ENCODE measurements at places on chromosomes 7 and 10.

DNA sequence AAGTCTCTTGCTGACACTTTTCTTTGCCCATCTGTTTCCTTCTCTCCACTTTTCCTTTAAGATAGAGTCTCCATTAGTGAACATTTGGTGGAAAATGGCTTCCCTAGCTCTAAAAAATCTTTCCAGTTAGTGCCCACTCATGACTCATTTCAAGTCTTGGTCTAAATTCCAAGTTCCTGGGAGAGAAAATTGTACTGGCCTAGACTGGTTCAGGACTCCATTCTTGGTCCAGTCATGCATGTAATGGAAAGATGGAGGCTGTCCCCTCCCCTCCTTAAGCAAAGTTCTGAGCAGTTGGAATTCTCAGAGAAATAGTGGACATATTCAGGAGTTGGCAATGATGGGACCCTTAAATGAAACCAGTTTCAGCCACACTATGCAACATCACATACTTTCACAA, 3.8 kb upstream of the ALDH18A1 start:
- no peak for DNase-seq

DNA sequence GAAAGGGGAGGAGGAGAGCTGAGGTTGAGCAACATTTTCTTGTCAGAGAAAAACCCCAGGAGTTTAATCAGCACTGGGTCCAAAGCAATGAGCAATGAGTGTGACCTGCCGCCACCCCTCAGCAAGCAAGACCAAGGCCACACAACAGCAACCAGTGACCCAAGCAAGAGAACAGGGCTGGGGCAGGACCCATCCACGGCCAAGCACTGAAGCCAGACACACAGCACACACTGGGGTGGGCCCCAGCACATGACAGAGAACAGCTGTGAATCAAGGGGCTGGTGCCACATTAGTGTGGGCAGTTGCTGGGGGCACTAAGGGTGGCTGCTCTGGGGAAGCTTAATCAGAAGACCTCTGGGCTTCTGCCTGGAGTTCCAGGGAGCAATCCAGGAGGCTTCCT, 16.2 kb downstream of the TMEM72 start:
- no peak for DNase-seq

GRCh38 chr10:76169246-76169645, 737.8 kb downstream of the LRMDA start:
- DNase-seq = no peak

DNA sequence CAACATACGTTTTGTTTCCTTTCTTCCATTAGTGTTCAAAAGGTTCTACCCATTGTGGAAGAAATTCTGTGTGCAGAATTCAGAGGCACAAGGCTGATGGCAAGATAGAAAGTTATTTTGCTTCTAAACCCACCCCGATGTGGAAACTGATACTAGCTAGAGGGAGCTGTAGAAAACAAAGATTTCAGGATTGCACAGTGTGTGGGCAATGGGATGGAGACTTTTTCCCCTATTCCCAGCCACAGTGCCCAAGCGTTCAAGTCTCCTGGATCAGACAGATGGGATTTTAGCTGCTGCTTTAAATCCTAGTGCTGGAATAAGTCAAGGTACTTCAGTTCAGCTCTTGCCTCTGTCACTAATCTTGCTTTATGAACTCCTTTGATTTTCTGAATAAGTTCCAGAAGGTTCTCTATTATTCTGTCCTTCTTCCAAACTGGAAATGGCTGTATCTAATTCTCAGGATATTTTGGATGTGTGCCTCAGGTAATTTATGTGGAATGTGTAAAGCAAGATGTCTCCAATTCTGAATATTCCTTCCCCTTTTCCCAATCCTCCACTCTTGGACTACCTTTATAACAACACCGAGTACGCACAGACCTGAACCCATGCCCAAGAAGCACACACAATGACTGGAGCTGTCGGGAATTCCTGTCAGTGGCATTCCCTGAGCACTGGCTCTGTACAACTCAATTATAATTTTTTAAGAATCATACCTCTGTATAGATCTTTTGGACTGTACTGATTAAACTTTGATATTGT, 473.0 kb downstream of the PLXDC2 start:
- peak; percentile 57 for DNase-seq

DNA sequence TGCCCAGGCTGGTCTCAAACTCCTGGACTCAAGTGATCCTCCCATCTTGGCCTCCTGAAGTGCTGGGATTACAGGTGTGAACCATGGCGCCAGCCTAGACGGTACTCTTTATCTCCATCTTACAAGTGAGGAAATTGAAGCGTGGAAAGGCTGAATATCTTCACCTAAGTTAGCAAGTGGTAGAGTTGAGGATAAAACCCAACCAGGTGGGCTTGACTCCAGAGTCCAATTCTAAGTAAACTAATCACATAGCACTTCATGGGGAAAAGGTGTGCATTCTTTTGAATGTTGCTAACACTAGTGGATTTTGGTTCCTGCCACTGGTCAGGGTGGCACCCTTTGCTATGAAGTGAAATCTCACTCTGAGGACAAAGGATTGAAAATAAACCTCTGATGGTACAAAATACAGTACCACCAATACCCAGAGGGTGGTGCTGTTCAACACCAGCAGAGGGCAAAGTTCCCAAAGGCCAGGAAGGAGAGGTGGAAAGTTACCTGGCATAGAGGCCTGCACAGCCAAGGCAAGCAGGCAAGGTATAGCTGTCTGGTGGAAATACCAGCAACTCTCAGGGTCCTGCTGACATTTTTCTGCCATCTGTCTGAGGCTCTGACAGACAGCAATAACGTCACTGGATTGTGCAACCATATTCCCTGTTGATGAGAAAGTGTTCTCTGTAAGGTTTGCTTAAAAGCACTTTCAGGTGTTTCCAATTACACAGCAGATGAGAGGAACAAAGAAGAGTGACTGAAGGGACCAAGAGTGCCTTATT, 17.6 kb downstream of the ZDHHC16 start:
- DNase-seq = no peak

DNA sequence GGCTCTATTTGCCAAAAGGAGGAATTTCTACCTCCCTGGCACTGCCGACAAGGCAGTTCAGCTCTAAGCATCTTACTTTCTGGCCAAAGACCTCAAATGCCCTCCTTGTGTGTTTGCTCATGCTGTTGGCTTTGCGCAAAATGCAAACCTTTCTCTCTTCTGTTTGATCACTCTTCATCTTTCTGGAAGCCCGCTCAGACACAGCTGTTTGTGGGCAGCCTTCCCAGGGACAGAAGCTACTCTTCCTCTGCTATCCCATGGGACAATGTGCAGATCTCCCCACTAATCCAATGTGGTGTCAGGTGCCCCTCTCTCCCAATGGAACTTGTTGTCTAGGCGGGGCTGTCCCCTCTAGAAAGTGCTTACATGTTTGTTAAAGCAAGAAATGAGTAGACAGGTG, 278.7 kb downstream of the CCSER2 start:
- DNase-seq = no peak

- DNase-seq = no peak
Observed at GRCh38 chr7:145862212-145862611, 254.4 kb upstream of the CNTNAP2 start.

DNA sequence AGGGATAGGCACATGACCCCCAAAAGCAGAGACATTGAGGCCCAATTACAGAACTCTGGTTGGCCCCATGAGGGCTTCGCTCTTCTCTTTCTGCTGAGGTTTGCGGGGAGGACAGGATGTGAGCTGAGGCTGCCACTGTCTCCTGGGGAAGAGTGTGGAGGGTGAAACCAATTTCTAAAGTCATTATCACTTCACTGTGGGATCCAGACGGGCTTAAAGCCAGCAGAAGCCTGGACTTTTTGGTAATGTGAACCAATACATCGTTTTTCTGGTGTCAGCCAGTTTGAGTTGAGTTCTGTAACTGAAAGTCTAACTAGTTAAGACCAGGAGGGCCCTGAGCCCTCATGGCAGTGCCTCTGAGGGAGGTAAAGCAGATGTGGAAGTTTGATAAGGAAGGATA, 163.0 kb downstream of the MYOF start:
- DNase-seq = no peak

DNA sequence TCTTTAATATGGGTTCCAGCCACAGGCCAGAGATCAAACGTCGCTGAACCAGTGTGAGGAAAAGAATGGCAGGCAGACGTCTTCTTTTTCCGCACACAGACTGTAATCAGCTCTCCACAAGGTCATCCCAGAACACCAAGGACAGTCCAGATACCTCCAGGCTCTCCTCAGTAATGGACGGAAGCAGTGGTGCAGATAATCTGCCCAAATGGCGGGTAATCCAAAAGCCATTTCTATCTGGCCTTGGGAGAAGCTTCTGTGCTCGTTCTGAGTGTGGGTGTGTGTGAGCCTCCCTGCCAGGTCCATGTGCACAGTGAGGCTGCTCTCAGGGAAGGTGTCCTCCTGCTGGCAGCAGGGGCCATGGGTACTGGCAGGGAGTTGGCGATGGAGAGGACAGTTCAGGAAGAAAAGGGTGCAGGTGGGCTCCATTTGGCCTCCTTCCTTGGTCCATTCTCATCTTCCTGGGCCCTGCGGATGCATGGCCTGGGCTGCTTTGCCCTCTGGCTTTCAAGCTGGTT, 15.6 kb upstream of the TEX36 start:
- DNase-seq = no peak

DNA sequence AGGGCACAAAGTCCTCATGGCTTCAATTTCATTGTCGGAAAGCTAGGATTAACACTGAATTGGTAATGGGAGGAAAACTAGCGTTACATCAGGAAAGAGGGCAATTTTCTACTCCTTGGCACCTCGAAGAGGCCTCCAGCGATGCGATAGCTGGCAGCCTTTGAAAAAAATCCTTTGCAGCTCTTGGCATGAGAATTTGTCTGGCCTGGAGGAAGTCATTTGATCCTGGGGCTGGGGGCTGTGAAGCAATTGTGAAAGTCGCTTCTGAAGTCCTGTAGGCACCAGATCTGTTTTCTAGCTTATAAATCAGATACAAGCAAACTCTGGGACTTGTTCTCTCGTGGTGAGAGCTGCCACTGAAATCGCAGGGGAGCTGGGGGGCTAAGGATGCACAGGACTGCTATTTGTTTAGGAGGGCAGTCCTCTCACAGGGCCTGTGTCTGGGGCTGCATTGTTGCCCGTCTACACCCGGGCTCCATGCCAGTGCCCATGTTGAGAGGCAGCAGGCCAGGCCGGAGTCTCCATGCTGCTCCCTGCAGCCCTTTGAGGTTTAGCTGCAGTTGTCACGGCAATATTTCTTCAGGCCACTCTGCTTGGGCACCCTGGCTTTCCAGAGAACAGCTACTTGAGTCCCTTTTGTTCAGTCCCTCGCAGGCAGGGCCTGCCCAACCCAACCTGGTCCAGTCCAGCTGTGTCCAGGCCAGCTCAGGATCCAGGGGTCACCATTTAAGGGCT, 206.8 kb upstream of the LYZL1 start:
- no peak for DNase-seq

- DNase-seq = no peak
Observed at GRCh38 chr10:28709001-28709710, 31.8 kb downstream of the BAMBI start.

- DNase-seq = peak; percentile 78
Observed at GRCh38 chr10:33336582-33337325, 2.3 kb upstream of the NRP1 start.

GRCh38 chr10:97376413-97376812, 24.7 kb downstream of the RRP12 start:
- no peak for DNase-seq

GRCh38 chr7:158760936-158761335, 56.3 kb upstream of the NCAPG2 start:
- DNase-seq = no peak

- DNase-seq = peak; percentile 58
Observed at GRCh38 chr7:86469680-86470295, 173.9 kb upstream of the GRM3 start.

DNA sequence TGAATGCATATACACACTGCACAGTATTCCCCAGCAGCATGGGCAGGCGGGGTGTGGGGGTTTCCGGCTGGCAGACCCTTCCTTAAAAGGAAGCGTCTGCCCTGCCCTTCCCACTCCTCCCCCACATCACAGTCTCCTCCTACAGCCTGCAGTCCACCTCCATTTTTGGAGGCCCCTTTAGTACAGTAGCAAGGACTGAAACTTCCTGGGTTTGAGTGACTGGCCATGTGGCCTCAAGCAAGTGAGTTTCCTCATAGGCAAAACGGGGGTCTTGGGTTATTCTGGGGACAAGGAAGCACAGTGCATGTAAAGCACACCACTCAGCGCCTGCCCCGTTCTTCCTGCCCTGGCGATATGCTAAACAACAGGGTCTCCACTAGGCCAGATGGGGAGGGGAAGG, 62.1 kb upstream of the COL13A1 start:
- no peak for DNase-seq

- DNase-seq = no peak
Observed at GRCh38 chr10:19922236-19922963, 106.2 kb downstream of the PLXDC2 start.

GRCh38 chr10:74165530-74165901, 14.5 kb downstream of the ADK start:
- no peak for DNase-seq

GRCh38 chr7:44986218-44987053, 7.6 kb upstream of the MYO1G start:
- peak; percentile 98 for DNase-seq

GRCh38 chr10:88541116-88541626, 41.9 kb downstream of the RNLS start:
- no peak for DNase-seq

DNA sequence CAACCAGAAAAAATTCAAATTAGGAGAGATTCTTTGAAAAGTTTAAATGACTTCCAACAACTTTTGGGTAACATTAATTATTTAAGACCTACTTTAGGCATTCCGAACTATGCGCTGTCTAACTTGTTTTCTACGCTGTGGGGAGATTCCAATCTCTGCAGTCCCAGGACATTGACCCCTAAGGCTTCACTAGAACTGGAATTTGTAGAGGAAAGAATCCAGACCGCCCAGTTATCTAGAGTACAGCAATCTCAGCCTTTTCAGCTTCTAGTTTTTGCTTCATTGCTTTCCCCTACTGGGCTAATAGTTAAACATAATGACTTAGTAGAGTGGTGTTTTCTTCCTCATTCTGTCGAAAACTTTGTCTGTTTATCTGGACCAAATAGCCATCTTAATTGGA, 14.9 kb upstream of the DDC start:
- DNase-seq = no peak

- DNase-seq = no peak
Observed at GRCh38 chr7:38224392-38224791, 46.3 kb downstream of the STARD3NL start.

GRCh38 chr10:2202401-2202800, 465.1 kb upstream of the ADARB2 start:
- no peak for DNase-seq

GRCh38 chr10:36116731-36117130, 474.6 kb upstream of the FZD8 start:
- DNase-seq = peak; percentile 51

- no peak for DNase-seq
Observed at GRCh38 chr7:14806891-14807290, 95.7 kb downstream of the DGKB start.
